ENCODE measurements at places on chromosomes 2 and 18. TPM values are rescaled to one million over a fixed set of nuclear protein-coding genes. Genes with fewer than 3 reads are reported as not detected.

DNA sequence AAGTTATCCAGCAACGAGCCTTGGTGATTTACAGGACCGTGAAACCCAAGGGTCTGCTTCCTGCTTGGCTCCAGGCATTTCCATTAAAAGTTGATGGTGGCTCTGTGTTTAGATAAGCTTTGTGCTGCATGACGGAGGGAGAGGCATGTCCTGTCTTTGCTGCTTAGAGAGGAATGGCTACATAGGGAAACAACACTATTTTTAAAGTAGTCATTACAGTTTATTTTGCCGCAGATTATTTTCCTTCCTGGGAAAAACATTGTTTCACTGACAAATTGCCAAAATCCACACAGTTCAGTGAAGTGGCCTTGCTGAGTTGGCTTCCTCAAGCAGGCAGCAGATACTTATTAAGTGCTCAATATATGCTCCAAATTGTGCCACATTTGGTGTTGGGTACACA lies 98.5 kb downstream of the THSD7B start:
- no peak for DNase-seq

GRCh38 chr18:48934723-48935432 lies 15.9 kb downstream of the SMAD7 start:
- no peak for DNase-seq

DNA sequence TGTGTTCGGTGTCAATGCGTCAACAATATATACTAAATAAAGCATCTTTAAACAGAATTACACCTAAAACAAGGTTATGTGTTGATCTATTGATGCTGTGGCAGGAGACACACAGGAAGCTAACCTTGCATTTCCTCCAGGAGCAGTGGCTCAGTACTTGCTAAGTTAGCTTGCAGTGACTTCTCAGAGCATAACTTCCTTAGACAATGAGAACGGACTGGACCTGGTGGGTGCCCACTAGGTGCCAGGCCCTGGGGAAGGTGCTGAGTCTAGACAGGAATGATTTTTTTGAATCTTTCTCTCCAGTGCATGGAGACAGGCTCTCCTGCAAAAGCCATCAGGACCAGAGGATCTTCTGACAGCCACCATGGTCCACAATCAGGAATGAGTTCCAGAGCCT lies 73.8 kb upstream of the MGAT4A start:
- no peak for DNase-seq

DNA sequence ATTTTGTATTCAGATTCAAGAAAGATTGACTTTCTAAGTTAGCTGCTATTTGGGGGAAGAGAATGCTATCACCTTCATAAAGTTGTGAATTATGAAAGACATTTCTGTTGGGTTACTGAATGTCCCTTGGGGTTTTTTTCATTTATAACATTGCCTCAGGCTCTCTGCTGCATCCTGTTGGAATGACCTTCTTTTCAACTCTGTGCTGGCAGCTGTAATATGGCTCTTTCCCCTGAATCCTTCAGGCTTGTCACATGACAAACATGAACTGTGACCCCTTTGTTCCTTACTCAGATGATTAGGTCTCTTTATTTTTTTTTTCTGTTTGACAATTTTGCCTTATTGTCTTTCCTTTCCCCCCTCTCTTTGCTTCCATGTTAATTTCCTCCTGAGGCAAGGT lies 159.8 kb downstream of the TAF4B start:
- DNase-seq: no peak

GRCh38 chr2:219638217-219638947 lies 11.0 kb downstream of the SLC4A3 start:
- no peak for DNase-seq

DNA sequence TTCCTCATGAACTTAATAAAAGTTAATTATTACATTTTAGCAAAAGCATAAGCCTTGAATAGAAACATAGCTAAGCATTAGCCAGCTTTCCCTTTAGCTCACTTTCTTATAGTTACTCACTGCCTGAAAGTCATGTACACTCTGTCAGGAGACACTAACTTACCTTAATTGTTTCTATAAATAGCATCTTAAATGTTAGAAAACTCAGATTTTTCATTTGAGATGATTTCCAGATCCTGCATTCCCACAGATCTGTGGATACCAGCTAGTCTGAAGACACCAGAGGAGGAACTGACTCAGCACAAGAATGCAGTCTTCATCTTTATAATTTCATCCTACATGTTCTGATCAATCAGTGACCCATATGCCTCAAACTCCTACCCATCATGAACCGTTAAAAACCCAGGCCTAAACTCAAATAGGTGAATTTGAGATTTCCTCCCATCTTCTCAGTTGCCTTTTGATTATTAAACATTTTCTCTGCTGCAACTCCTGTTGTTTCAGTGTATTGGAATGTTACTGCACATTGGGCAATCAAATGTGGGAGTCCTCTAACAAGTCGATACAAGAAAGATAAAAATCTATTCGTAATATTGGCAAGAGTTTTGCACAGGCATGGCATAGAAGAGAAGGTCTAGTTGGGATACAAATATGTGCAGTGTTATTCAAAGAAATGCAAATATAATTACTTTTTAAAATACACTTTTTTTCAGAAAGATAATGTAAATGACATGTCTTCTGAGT lies 857.4 kb upstream of the CDH2 start:
- DNase-seq: no peak

DNA sequence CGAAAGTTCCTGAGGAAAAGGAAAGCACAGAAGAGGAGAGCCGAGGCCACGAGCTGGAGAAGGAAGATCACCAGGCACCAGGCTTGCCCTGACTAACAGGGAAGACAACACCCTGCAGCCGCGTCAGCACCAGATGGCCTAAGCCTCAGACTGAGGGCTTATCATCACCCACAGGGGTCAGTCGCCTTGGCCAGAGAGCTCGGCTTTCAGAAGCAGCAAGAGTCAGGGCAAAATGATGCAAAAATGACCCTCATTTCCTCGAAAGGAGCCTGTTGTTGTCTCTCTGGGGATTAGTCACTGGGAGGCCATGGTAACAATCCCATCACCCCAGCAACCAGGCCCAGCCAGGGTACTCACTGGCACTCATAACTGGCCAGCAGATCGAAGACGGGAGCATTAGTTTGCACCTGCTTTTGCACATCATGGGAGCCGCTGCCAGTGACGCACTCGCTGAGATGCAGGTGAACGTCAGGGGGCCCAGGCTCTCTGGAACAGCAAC lies 42.7 kb upstream of the ZFP36L2 start:
- DNase-seq: peak; percentile 98

DNA sequence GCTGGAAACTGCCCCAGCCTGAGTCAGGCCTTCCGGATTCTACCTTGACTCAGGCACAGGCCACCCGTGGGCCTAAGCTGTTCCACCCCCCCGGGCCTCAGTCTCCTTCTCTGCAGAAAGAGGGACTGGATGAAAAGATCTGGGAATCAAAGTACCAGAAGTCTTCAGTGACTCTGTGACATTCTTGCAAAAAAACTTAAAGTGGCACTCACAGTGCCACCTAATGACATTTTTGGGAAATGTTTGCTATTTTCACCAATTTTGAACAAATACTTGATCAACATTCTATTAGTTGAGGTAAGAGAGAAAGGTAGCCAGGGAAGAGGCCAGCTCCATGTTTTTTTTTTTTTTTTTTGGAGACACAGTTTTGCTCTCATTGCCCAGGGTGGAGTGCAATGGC lies 48.3 kb upstream of the ACAA2 start:
- no peak for DNase-seq

DNA sequence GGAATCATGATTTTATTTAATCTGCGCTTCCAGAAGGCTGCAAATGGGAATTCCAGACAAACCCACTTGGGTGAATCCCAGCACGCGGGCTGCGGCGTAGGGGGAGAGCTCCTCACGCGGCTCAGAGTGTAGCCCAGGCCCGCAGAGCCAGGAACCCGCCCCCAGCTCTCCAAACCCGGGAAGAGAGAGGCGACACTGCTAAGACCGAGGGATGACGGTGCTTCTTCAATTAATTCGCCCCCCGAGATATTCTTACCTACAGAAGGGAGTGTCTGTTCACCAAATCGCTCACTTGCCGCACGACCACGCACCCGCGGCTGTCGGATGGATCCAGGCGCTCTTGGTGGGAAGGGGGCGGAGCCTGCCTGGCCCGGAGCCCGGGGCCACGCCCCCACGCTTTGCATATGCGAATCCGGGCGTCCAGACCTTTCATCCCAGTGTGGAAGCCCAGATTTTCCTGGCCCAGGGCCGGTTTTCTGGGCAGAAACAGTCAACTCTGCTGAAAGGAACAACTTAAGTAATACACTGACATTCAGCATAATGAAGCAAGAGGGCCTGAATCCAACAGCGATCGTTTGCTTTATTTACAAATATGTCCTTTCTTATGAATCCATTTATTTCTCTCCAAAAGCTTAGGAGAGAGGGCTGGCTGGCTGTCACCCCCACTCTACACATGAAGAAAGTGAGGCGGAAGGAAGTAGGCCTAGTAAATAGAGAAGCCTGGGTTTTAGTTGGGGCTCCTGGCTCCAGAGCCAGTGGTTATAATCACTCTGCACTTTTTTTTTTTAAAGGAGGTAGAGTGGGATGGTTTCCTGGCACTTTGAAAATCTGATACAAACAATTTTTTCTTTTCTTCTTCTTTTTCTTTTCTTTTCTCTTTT lies at the start of gene SLC19A3:
TSS of gene SLC19A3 (minus strand) at position 342 of the 881 bp plus-strand sequence. CDS start 15,710 bp downstream, outside the sequence.
- peak; percentile 94 for DNase-seq

GRCh38 chr2:71282493-71282892 lies 49.1 kb upstream of the ZNF638 start:
- no peak for DNase-seq

DNA sequence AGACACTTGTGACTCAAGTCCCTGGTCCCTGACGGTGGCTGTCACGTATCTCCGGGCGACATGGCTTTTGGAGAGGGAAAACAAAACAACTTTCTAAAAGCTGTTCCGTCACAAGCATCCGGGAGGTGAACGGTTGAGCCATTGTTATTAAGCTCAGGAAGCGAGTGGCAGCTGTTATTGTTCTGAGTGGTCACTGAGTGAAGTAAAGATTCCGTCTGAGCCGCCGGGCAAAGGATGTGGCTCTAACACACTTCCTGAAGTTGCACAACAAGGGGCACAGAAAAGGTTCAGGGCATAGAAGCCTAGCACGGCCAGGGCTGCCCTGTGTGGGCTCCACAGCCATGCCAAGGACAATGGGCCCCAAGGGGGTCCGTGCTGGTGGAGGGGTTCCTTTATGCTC lies 24.3 kb downstream of the INPP5D start:
- peak; percentile 81 for DNase-seq

GRCh38 chr2:11697103-11697871 lies 27.3 kb upstream of the NTSR2 start:
- DNase-seq: no peak

- DNase-seq: no peak
These were observed 1061.4 kb downstream of the TSN start for GRCh38 chr2:122816803-122817202.

- peak; percentile 73 for DNase-seq
These were observed 59.8 kb downstream of the MEIS1 start for GRCh38 chr2:66494708-66495107.

GRCh38 chr2:152089238-152089637 lies 9.6 kb downstream of the CACNB4 start:
- no peak for DNase-seq

DNA sequence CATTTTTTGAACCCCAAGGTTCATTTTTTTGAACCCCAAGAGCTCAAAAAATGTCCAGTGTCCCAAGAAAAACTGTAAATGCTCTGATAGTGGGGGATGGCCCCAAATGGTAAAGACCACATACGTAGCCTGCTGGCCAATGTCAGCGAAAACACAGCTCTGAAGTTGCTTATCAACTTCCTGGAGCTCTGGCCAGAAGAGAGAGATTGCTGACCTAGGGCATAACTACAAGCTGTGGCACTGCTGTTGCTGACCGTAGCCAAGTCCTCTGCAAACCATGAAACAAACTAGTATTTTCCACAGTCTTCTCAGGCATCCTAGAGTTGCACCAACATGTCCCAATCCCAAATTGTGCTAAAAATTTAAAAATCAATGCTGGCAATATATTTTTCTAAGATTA lies 50.9 kb downstream of the REEP1 start:
- no peak for DNase-seq

GRCh38 chr2:132975193-132976105 lies 305.4 kb upstream of the LYPD1 start:
- DNase-seq: no peak

GRCh38 chr2:232529806-232530547 lies 4.0 kb downstream of the CHRND start:
- DNase-seq: no peak

- DNase-seq: no peak
These were observed 26.6 kb downstream of the SESTD1 start for GRCh38 chr2:179238027-179238426.

DNA sequence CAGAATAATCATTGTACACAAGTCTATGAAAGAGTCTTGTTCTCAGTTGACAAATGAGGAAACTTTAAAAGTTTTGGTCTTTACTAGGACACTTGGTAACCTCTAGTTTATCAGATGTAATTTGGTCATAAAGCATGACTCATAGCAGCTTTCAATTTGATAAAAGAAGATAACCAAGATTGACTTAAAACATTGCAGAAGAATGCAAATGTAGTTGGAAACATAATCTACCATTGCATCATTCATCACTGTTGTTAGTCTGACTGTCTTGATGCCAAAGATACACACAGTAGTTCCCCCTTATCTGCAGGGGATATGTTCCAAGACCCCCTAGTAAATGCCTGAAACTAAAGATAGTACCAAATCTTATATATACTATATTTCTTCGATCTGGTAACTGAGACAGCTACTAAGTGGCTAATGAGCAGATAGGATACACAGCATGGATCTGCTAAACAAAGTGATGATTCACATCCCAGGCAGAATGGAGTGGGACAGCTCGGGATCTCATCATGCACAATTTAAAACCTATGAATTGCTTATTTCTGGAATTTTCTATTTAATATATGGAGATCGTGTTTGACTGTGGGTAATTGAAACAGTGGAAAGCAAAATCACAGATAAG lies 131.4 kb upstream of the CCDC68 start:
- DNase-seq: no peak

- DNase-seq: no peak
These were observed 109.8 kb downstream of the PARD3B start for GRCh38 chr2:204655101-204655500.

- no peak for DNase-seq
These were observed 101.8 kb downstream of the SOX11 start for GRCh38 chr2:5794012-5794411.

GRCh38 chr18:74946646-74947375 lies 262.1 kb downstream of the PTGR3 start:
- no peak for DNase-seq

DNA sequence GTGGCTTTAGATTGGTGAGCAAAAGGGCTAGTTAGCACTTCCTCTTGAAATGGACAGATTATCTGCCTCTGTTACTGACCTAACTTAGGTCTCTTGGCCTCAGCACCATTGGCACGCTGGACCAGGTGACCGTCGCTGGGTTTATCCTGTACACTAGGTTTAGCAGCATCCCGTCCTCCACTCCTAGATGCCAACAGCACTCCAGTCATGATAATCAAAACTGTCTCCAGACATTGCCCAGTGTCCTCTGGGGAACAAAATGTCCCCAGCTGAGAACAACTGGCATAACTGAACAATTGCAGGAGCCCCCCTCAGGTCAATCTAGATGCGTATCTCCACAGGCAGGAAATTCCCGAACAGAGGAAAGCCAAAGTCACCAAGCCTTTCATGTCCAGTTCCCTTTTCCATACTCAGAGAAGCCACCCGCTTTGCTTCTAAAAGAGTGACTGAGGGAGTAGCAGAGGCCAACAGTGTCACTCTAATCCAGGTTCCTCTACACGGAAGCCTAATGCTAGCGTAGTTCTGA lies 27.3 kb downstream of the E2F6 start:
- DNase-seq: no peak

- DNase-seq: no peak
These were observed 55.7 kb upstream of the LYPD1 start for GRCh38 chr2:132725748-132726147.

MYO5B gene
- 10.2 TPM for total RNA-seq

SERTAD2 gene
- 15.8 TPM for total RNA-seq

GAREM2 gene
- total RNA-seq: 48.4 TPM

C1GALT1C1L gene
- total RNA-seq: 0.98 TPM

RNF125 gene
- 1.7 TPM for total RNA-seq

RBM45 gene
- 8.5 TPM for total RNA-seq

SPP2 gene
- total RNA-seq: not detected

Data from right atrium auricular region (tissue), 2 donors.